ENCODE measurements at places on chromosomes 7 and 10.

- DNase-seq, result no peak
Measured at GRCh38 chr7:11456574-11456973, 375.4 kb downstream of the THSD7A start.

GRCh38 chr10:30705625-30706149, 76.1 kb upstream of the LYZL2 start:
- DNase-seq, result no peak

DNA sequence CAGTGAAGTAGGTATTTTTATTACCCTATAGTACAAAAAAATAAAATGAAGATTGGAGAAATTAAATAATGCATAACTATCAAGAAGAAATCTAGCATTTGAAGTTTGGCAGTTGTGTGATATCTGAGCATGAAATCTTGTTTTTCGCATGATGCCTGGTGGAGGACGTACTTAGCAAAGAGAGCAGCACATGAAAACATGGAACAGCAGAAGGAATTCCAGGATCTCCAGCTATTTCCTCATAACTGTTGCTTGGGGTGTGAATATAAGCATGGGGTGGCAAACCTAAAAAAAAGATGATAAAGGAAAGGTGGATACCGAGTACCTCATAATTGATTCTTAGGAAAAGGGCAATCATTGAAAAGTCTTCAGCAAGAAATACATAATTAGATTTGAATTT, 174.3 kb upstream of the FAM3C start:
- no peak for DNase-seq

DNA sequence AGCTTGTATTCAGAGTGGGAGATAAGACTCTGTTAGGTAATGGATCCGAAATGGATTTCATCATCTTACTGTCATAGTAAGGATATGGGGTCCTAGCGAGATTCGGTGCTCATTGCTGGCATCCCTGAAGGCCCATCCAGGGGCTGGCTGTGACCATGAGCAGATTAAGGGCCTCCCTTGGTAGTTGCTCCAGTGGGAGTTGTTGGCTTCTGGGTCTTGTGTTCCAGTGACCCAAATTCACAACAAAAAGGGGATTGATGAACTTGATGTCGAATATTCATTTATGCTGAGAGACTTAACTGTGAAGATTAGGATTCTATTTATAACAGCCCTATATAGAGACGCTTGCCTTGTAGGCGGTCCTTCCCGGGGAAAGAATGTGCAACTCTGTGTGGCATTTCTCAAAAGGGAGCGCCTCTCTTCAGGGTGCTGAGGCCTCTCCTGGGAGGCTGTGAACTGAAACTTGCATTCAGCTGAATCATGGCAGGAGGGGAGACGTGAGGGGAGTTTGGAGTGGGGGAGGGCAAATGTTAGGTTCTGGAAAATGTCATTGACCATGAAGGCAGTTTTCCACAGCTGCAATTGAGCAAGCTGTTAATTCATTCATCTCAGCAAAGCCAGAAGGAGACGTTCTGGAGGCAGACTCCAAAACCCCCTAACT, 233.1 kb upstream of the FZD8 start:
- DNase-seq, result no peak
